ENCODE measurements at places on chromosomes 13 and 19. TPM values are rescaled to one million over a fixed set of nuclear protein-coding genes. Genes with fewer than 3 reads are reported as not detected.

SBK3 gene
- total RNA-seq: 1.5 TPM

DNA sequence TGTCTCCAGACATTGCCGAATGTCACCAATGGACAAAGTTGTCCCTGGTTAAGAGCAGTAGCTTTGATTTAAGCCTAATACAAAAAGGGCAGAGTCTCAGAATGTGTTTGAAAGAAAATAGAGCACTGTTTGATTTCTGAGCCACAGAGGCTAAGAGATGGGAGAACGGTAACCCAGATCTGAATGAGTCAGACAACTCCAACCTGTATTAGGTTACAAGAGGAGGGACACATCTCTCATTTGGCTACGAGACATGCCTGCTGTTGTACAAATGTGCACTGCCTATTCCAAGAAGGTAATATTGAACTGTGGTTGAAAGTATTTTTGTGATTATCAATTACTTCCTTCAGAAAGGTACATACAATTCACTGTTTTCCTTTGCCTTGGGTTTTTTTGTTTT is 4.9 kb upstream of the HSPH1 start:
- no peak overlapping the region for H3K27ac ChIP-seq
- no peaks in the 10 kb centered on the region for H3K27me3 ChIP-seq
- no peak for DNase-seq
- no peaks in the 10 kb centered on the region for H3K36me3 ChIP-seq
- H3K4me1 ChIP-seq: peaks cover 8% of the 10 kb centered on the region
- H3K4me3 ChIP-seq: no peak overlapping the region

DNA sequence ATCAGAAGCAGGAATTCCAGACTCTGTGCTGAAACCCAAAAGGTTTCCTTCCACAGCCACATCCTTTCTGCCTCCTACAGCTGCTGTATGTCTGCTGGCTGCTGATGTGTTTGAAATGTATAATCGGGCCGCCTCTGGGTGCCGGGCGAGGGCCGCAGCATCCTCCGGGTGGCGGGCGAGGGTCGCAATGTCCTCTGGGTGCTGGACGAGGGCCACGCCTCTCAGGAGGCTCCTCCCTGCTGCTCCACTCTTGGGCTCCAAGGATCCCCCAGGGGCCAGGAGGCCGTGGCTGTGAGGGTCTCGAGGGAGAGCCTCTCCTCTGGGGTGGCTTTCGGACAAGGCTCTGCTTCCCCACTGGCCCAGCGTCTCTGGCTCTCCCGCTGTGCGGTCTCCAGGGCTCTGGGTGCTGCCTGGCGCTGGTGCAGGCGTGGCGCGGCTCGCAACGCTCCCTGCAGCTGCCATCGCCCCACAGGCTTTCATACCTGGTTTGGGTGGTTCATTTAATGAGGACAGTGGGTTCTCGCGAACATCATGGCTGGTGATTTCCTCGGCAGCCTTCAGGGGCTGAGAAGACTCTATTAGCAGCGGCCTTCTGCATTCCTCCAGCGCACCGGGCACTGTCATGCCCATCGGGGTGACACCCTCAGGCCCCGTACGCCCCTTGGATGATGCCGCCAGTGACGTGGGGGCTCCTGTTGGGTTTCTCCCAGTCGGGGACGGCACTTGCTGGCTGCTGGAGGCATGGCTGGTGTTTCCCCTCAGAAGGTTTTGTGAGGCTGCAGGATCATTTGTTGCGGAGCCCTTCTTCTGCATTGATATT is 41.8 kb upstream of the GRTP1 start:
- peaks cover 30% of the 10 kb centered on the region for H3K4me1 ChIP-seq
- H3K27me3 ChIP-seq: no peaks in the 10 kb centered on the region
- no peak overlapping the region for H3K27ac ChIP-seq

DNA sequence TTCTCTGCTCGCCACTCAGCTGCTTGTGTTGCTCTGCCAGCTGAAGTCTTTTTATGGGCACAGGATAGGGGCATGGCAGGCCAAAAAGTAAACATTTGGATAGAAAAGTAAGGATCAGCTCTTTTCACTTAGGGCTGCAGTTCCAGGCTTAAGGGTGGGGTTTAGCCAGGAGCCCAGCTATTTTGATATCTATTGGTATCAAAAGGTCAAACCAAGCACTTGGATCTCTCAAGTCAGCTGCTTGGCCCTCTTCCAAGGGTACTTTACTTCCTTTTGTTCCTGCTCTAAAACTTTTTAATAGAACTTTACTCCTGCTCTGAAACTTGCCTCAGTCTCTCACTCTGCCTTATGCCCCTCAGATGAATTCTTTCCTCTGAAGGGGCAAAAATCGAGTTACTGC is 55.7 kb upstream of the ABCC4 start:
- H3K27me3 ChIP-seq: no peaks in the 10 kb centered on the region
- no peaks in the 10 kb centered on the region for H3K36me3 ChIP-seq
- no peak overlapping the region for H3K27ac ChIP-seq
- no peak overlapping the region for H3K4me3 ChIP-seq

SRRM5 gene
- 0.13 TPM for total RNA-seq

Data from esophagus muscularis mucosa (tissue), 4 donors.